ENCODE measurements at places on chromosomes 1 and 21.

DNA sequence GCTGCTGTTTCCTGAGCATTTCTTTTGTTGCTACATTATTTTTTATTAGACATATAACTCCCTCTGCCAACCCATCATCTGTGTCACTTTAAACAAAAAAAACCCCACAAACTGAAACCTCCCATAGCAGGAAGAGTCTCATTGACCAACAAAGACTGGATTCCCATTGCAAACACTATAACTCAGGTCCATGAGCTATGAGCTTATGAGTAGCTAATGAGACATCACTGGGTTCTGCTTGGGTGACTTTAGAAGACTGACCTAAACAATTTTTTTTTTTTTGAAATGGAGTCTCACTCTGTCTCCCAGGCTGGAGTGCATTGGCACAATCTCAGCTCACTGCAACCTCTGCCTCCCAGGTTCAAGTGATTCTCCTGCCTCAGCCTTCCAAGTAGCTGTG lies 212.8 kb downstream of the LTN1 start:
- no peak for DNase-seq

DNA sequence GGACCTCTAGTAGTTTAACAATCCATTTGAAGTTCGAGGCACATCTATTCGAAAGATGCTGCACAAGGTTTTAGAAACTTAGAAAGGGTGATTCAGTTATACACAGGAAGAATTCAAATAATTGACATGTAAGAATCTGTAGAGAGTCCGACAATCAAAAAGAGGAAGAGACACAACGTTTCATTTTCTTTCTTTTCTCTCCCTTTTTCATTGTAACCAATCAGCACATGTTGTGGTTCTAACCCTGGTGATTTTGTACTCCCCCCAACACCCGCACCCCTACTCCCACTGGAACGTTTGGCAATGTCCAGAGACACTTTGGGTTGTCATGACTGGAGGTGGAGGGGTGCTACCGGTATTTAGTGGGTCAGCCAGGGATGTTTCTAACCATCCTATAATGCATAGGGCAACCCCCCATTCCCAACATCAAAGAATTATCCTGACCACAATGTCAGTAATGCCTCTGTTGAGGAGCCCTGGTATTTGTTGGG lies 4.9 kb downstream of the TGFB2 start:
- no peak for DNase-seq

GRCh38 chr1:212514782-212515181 lies 82.1 kb downstream of the NENF start:
- no peak for DNase-seq

DNA sequence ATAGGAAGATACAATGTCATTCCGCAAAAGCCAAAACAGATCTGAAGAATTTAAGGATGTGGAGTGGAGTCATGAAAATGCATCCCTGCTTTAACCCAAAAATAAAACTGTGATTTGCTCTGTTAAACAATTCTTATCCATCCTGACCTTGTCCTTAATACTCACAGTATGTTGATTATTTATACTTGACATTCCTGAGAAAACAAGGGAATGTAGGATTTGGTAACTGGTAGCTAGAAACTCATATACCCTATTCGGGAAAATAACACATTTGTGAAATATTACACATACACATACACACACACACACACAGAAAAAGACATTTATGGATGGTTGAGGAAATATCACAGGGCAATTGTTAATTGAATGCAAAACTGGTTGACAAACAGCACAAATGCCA lies 80.2 kb downstream of the FMN2 start:
- no peak for DNase-seq

DNA sequence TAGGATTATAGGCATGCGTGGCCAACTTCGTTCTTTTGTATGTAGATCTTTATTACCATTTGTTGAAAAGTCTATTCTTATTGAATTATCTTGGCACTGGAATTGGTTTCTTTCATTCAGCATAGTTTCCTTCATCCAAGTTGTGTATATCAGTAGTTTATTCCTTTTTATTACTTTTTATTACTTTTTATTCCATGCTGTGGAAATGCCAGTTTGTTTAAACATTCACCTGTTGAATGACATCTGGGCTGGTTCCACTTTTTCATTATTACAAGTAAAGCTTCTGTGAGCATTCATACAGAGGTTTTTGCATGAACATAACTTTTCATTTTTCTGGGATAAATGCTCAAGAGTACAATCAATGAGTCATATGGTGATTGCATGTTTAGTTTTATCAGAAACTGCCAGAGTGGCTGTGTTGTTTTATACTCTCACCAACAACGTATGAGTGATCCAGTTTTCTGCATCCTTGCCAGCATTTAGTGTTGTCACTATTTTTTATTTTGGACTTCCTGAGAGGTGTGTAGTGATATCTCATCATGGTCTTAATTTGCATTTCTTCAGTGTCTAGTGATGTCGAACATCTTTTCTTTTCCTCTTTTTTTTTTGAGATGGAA lies 28.6 kb downstream of the PTPRU start:
- no peak for DNase-seq

DNA sequence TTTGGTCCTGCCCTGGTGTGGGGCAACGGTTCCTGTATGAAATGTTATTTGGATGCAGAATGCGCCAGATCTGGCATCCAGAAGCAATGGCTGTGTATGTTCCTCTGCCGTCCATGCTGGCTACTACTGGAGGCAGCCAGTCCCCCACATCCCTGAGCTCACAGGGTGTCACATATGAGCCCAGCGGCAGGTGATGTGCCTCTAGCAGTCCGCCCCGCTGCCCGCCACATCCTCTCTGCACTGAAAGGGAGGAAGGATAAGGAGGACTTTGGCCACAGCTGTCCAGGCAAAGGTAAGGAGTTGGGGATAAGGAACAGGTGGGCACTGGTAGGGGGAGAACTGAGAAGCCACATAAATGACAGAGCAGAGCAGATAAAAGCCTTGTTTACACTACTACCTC lies 305.3 kb upstream of the DAB1 start:
- DNase-seq: no peak

GRCh38 chr1:103461161-103462105 lies 64.1 kb upstream of the RNPC3 start:
- DNase-seq: peak; percentile 19

DNA sequence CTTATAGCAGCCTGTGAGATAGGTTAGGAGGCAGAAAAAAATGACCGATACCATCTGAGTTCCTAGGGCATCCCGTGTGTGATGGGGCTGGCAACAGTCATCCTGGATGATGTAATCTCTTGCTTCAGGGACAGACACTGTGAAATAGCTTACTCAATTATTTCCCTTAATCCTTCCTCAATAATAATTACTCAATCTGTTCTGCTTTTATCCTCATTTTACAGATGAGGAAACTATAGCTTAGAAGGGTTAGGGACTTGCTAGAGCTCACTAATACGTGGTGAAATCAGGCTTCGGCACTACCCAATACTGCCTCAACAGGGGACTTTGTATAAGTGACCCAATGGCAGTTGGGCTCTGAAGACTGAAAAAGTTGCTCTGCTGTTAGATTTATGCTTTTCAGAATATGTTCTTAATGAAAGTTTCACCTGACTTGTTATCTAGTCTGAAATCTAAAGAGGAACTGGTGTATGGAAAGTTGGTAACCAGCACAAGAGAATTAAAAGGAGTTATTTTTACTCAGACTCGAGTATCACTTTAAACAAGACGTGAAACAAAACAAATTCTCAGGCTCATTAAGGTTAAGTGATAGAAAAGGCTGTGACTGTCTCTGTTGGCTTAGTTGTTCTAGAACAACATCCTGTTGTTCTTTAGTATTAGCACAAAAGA lies 14.4 kb downstream of the CD55 start:
- no peak for DNase-seq

DNA sequence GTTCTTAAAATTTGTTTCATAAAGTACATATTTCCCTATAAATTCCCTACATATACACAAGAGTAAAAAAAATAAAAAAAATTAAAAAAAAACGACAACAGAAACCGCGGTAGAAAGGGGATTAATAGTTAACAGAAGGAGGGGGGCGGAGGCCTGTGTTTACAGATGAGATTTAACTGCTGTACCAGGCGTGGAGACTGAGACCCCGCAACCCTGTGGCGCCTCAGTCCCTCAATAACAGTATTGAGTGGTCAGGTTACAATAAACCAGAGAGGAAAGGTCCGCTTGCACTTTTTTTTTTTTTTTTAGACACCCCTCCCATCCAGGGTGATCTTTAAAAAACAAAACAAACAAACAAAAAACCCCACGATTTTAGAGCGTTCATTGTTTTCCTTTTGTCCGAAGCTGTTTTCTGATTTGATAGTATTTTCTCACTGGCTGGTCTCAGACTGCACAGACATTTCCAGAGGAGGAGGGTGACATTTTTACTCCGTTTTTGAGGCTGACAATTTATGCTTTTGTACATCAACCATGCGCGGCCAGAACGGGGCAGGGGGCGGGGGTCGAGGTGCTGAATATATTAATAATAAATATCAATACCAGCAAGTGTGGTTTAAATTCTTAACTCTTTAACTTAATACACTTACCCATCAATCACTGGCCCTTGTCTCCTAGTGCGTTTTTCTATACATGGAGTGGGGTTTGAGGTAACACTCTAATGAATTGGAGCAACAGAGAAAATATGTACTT lies 1223.9 kb downstream of the BRINP3 start:
- DNase-seq: no peak

Measured in HTR-8/SVneo (cell line).